ENCODE measurements at places on chromosomes 5 and 9.
A peak's percentile ranks its signal among the peaks of the same experiment; 100 is the strongest.

- peaks cover 14% of the 10 kb centered on the region for H3K27me3 ChIP-seq
- no peaks in the 10 kb centered on the region for H3K36me3 ChIP-seq
- H3K4me3 ChIP-seq = no peak overlapping the region
- H3K4me1 ChIP-seq = no peaks in the 10 kb centered on the region
- DNase-seq = no peak
Measured at GRCh38 chr5:31976169-31976568, 197.9 kb downstream of the GOLPH3 start.

GRCh38 chr5:82956600-82956999 is 120.6 kb downstream of the TMEM167A start:
- H3K27me3 ChIP-seq = no peaks in the 10 kb centered on the region
- H3K4me1 ChIP-seq = no peaks in the 10 kb centered on the region
- H3K36me3 ChIP-seq = no peaks in the 10 kb centered on the region
- no peak for DNase-seq
- H3K27ac ChIP-seq = no peak overlapping the region
- no peak overlapping the region for H3K4me3 ChIP-seq

DNA sequence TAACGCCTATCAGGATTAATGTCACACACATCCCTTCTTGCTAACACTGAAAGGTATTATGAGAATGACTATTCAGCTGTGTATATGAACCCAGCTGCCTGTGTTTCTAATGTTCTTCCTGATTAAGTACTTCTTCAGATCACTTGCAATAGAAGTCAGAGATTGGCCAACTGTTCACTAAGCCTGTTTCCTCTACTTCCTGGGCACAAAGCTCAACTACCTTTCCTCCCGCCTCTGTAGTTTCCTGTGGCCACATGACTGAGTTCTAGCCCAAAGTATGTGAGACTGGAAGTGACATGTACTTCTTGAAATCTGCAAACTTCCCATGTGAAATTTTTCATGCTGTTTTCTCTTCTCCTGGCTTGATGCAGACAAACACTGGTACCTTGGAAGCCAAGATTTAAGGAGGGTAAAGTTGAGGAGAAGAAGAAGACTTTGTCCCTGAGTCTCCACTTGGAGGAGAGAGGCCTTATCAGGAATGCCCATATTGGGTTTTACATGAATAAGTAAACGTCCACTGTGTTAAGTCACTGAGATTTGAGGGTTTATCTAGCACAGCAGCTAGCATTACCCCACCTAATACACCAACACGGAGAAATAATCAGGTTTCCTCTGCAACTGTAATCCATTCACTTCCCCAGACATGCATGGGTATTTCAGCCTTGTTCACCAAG is 58.6 kb downstream of the SLIT3 start:
- H3K4me3 ChIP-seq = no peak overlapping the region
- no peaks in the 10 kb centered on the region for H3K27me3 ChIP-seq
- H3K27ac ChIP-seq = no peak overlapping the region
- peaks cover 17% of the 10 kb centered on the region for H3K36me3 ChIP-seq

DNA sequence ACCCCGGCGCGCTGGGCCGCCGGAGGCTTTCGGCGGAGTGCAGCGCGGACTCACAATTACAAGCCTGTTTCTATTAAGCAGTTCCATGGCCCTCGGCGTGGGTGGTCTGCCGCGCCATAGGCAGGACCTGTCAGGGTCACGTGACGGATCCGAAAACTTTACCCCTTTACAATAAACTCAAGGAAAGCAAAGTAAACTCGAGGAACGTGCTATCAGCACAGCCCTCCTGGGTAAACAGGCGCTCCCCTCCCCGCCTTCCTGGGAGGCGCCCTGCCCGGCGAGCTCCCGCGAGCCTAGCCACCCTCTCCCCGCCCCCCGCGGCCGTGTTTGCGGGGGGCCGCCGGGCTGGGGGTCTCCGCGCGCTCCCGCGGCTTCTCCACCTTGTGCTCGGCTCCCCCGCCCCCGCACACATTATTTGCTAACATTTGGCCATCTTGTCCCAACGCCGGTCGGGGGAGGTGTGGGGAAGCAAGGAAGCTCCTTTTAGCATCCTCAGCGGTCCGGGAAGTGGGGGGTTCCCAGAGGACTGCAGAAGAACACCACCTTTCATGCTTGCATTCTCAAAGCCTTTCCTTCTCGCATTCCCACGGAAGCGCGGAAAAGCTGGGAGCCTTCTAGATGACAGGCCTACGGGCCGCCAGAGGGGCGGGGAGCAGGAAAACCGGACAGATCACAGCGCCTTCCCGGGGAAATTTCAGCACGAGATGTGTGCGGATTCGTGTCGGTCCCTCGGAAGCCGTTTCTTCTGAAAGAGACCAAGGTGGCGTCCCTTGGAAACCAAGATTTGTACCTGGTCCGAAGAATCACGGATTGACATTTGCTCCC is at the start of gene PTCH1:
Gene PTCH1, minus strand, starts transcription at position 238 of the 825 bp plus-strand sequence.
- H3K4me3 ChIP-seq = peak within 1 kb of the TSS; percentile 87
- peaks cover 8% of the 10 kb centered on the region for H3K27me3 ChIP-seq
- H3K4me1 ChIP-seq = 0 out of 2 replicates have a peak, but pooled peaks cover 3% of the 10 kb centered on the region
- no peaks in the 10 kb centered on the region for H3K36me3 ChIP-seq
- peak; percentile 75 for DNase-seq

GRCh38 chr5:81147886-81148571 is 85.1 kb upstream of the CKMT2 start:
- no peak overlapping the region for H3K4me3 ChIP-seq
- no peak overlapping the region for H3K27ac ChIP-seq
- H3K27me3 ChIP-seq = peaks cover 4% of the 10 kb centered on the region
- H3K36me3 ChIP-seq = no peaks in the 10 kb centered on the region
- no peaks in the 10 kb centered on the region for H3K4me1 ChIP-seq
- no peak for DNase-seq

DNA sequence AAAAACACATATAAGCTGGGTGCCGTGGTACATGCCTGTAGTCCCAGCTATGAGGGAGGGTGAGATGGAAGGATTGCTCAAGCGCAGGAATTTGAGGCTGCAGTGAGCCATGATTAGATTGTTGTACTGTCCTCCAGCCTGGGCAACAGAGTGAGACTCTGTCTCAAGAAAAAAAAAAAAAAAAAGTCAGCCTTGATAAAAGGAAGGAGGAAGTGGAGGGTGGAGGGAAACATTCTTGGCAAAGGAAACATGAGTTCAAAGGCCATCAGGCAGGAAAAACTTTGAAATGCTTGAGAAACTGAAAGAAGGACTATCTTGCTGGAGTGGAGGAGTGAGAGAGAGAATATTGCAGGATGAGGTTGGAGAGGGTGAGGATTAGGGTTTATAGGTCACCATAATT is 18.3 kb upstream of the ANKHD1 start:
- H3K27me3 ChIP-seq = no peaks in the 10 kb centered on the region
- no peaks in the 10 kb centered on the region for H3K4me1 ChIP-seq
- no peak overlapping the region for H3K27ac ChIP-seq
- H3K36me3 ChIP-seq = no peaks in the 10 kb centered on the region
- DNase-seq = no peak

- H3K36me3 ChIP-seq = no peaks in the 10 kb centered on the region
- H3K27me3 ChIP-seq = no peaks in the 10 kb centered on the region
- peak within 1 kb of the TSS; percentile 79 for H3K4me3 ChIP-seq
- DNase-seq = peak; percentile 79
- H3K4me1 ChIP-seq = peaks cover 10% of the 10 kb centered on the region
- H3K27ac ChIP-seq = no peak within 1 kb of the TSS
Measured at GRCh38 chr5:10563945-10564837, at the start of gene ANKRD33B. Gene ANKRD33B, plus strand, starts transcription at chr5:10564070. Its CDS starts 398 bp downstream, at chr5:10564468.

DNA sequence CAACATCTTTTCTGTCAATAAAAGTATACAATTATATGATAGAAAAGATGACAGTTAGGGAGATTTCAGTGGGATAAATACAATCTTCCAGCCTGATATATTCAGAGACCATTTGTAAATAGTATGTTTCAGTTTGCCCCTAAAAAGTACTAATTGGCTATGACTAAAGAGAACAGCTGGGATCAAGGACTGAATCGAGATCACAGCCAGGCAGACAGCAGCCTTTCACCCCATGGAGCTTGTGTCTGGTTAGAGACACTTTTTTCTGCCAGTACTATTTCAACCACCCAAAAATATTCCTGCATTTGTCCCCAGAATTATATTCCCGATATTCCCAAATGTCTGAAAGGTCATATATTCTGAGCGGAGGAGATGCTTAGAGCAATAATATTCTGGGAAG is 577.3 kb upstream of the TLE4 start:
- no peaks in the 10 kb centered on the region for H3K4me1 ChIP-seq
- H3K27ac ChIP-seq = no peak overlapping the region
- H3K36me3 ChIP-seq = no peaks in the 10 kb centered on the region
- no peak overlapping the region for H3K4me3 ChIP-seq

- peaks cover 25% of the 10 kb centered on the region for H3K4me1 ChIP-seq
- DNase-seq = peak; percentile 55
- no peaks in the 10 kb centered on the region for H3K27me3 ChIP-seq
- no peak overlapping the region for H3K4me3 ChIP-seq
- H3K27ac ChIP-seq = no peak overlapping the region
- H3K36me3 ChIP-seq = no peaks in the 10 kb centered on the region
Measured at GRCh38 chr5:96648593-96648992, 13.6 kb upstream of the CAST start.

DNA sequence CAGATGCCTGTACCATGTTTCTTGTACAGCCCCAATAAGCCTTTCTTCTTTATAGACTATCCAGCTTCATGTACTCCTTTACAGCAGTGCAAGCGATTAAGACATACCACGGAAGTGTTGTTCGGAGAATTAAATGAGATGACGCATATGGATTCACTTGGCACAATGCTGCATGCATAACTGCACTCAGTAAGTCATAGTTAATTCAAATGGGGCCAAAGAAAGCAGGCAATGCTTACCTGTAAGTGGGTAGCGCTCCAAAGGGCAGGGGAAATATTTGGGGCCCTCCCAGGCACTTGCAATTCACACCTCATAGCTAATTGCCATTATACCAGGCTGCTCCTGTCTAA is 7.7 kb upstream of the ADRA1B start:
- no peaks in the 10 kb centered on the region for H3K36me3 ChIP-seq
- peaks cover 54% of the 10 kb centered on the region for H3K4me1 ChIP-seq
- no peaks in the 10 kb centered on the region for H3K27me3 ChIP-seq
- no peak overlapping the region for H3K4me3 ChIP-seq
- no peak overlapping the region for H3K27ac ChIP-seq
- no peak for DNase-seq

GRCh38 chr9:125495172-125496119 is 211.6 kb downstream of the MAPKAP1 start:
- H3K4me1 ChIP-seq = peaks cover 17% of the 10 kb centered on the region
- no peaks in the 10 kb centered on the region for H3K36me3 ChIP-seq
- H3K27me3 ChIP-seq = no peaks in the 10 kb centered on the region
- peak; percentile 9 for DNase-seq
- no peak overlapping the region for H3K27ac ChIP-seq

DNA sequence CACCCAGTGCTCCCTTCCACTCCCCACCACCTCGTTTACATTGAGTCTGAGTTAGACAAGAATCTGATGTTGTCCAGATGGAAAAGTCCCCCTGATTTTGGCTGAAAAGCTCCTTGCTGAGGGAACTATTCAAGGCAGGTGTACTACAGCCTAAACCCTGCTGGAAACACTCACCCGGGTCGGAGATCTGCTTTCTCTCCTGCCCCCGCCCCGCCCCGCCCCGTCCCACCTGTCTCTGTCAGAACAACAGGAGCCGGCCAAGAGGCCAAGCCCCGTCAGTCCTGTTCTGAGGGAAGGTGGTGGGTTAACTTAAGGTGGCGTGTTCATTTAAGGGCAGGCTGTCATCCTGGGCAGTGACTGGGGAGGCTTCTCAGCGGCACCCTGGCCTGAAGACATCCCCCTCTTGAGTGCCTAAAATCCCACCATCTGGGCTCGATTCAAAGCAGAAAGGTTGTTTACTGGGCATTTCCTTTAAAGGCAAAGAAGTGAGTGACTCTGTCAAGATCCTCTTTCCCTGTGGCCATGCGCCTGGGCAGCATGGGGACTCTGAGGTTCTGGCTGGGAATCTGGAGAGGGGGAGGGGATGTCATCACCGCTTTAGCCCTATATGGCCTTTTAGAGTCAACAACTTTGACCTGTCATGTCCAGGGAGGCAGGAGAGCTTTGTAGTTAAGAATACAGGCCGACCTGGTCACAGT is 71.1 kb upstream of the NEURL1B start:
- peaks cover 51% of the 10 kb centered on the region for H3K27me3 ChIP-seq
- no peaks in the 10 kb centered on the region for H3K4me1 ChIP-seq
- no peaks in the 10 kb centered on the region for H3K36me3 ChIP-seq
- H3K27ac ChIP-seq = no peak overlapping the region

DNA sequence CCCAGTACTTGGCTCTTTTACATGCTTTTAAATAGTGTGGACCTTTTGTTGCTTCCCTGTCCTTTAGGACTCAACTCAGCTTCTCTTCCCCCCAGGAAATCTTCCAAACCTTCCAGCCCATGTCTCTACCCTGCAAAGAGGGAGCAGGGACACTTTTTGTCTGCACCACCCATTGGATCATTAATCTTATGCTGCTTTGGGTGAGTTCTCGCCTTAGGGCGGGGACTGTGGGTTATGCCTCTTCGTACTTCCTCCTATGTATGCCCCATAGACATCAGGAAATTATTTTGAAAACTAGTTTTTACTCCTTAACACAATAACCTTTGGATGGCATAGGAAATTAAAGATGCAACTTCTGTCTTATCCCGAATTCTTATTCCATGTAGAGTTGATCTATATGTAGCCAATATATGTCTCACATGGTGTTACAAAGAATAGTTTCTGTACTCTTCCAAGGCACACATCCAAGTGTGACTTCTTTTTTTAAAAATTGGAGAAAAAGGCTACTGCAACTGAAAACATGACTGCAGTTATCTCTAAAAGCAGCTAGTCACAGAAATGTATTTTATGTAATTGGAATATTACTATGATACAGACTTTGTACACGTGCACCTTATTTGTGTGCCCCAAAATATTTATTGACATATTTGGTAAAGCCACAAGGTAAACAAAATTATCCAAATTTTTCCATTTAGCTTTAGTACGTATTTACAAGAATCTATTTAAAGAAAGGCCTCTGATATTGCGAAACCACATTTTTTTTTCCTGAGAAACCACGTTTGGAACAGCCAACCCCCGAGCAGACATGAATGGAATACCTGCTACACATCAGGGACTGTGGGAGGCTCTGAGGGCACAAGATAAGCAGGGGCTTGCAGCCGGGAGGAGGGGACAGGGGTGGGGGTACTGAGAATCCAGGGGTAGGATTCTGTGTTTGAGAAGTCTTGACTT is 133.6 kb downstream of the WDR41 start:
- no peak overlapping the region for H3K4me3 ChIP-seq
- no peaks in the 10 kb centered on the region for H3K27me3 ChIP-seq
- H3K4me1 ChIP-seq = peaks cover 10% of the 10 kb centered on the region
- DNase-seq = peak; percentile 75

DNA sequence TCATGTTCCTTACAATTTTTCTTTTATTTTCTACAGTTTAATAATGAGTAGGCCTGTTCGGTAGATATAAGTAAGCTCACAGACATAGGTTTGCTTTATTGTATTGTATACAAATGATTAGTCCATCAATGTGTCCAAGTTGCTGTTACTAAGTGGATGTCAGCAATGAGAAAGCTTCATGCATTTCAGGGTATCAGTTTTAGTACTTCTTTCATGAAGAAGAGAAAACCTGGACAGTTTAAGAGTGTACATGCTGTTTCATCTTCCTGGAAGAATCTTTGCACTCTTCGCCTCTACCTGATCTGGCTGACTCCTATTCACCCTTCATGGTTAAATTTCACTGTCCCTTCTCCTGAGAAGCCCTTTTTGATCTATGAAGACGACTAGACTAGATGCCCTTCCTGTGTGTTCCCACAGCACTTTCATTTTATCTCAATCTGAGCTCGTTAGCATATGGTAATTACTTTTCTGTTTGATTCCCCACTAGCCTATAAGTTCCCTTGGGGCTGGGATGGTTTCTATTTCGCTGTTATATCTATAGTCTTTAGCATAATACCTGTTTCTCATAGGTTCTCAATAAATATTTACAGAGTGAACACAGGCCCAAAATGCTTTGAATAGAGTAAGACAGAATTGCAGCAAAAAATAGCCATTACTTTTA is 70.7 kb downstream of the CETN3 start:
- no peaks in the 10 kb centered on the region for H3K4me1 ChIP-seq
- no peaks in the 10 kb centered on the region for H3K27me3 ChIP-seq
- H3K27ac ChIP-seq = no peak overlapping the region
- H3K36me3 ChIP-seq = no peaks in the 10 kb centered on the region
- no peak overlapping the region for H3K4me3 ChIP-seq

All from GM23248 (cell line).